ENCODE measurements at places on chromosomes 11 and 22.

GRCh38 chr11:97955595-97955994 lies 1065.2 kb upstream of the CNTN5 start:
- DNase-seq = no peak

- no peak for DNase-seq
Observed at GRCh38 chr11:134967746-134968145, 555.7 kb upstream of the B3GAT1 start.

DNA sequence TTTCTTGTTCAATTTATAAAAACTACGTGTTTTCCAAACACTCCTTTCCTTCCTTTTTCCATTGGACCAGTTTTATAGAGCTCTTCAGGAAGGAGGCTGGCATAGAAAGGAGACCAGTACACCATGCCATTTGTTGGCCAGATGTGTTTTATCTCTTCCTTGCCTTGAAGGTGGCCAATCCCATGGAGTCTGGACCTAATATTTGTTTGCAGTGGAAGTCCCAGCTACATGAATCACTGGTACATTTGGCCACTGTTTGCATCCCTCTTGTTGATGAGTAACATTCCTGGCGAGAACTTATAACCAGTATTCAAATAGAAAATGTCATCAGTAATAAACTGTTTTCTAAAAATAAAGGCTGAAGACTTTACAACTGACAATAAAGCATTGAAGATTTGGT lies 110.2 kb downstream of the ANO3 start:
- no peak for DNase-seq

- no peak for DNase-seq
Observed at GRCh38 chr11:70630816-70631623, 232.7 kb downstream of the CTTN start.

- DNase-seq = no peak
Observed at GRCh38 chr11:83521647-83522596, 235.8 kb upstream of the CCDC90B start.
